ENCODE measurements at places on chromosomes 5 and 9.

GRCh38 chr5:84862132-84862531 lies 477.5 kb upstream of the EDIL3 start:
- DNase-seq: no peak

- no peak for DNase-seq
Observed at GRCh38 chr5:114360816-114361723, 800 bp upstream of the KCNN2 start.

- no peak for DNase-seq
Observed at GRCh38 chr9:89419978-89420394, 77.9 kb downstream of the SEMA4D start.

DNA sequence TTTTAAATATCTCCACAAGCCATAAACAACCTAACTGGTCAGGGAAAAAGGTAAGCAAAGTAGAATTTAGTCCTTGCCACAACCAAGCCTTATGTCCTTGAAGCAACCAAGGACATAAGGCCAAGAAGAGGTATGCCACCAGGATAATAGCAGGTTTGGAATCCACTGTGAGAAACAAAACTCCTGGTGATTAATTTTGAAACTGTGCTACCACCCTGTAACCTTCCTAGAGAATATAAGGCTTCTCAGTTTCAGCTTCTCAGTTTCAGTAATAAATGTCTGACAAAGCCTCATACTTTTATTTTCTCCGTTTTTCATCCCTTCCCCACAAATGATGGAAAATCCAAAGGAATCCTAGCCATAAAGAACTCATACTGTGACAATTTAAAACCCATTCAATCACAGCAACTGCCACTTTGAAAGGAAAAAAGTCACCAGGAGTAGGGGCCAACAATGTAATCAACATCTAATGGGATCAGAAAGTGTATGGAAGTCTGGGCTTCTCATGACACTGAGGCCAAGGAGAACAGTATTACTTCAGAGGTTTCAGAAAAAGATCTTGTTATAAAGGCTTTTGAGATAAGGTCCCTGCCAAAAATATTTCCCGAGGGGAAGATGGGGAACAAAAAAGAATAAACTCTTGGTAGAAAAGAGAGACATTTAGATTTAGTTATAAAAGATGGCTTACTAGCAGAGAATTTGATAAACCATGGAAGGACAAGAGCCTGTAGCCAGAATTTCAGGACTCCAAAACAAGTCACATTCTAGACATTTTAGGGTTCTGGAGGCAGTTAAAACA lies 189.2 kb downstream of the TSSK1B start:
- no peak for DNase-seq

DNA sequence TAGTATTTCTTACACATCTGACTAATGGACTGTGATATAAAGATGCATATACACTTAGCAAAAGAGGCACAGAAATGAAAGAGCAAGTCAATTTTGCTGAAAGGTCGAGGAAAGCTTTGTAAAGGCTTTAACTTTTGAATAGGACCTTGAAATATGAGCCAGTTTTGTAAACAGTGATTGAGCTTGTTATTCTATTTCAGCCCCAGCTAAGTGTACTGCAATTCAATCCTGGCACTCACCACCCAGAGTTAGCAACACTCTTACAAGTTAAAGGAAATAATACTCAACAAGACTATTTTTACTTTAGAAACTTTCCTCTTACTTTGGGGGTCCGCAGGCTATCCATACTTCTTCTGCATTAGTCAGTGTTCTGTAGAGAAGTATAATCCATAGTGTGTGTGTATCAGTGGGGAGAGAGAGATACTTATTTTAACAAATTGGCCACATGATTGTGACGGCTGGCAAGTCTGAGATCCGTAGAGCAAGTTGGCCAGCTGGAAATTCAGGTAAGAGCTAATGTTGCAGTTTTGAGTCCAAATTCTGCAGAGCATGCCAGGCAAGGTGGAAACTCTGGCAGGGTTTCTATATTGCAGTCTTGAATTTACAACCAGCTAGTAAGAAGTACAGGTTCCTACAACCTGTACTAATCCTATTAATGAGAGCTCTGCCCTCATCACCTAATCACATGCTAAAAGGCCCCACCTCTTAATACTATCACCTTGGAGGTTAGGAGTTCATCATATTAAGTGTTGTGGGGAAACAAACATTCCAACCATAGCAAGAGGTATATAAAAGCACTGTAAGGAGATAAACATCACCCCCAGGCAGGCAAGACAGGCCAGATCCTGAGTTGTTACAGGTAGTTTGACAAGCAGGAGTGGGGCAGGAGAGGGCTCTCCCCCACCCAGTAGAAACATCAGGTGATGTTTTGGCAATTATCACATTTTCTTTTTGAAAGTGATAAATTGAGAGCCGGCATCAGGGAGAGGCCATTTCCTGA lies 33.6 kb downstream of the IL7R start:
- DNase-seq: no peak

GRCh38 chr5:157506981-157507780 lies 47.2 kb downstream of the NIPAL4 start:
- DNase-seq: no peak

Data from stimulated activated CD8-positive, alpha-beta memory T cell treated with anti-CD3 and anti-CD28 coated beads, Interleukin-2, amount 100 ng/mL, for 48 hours (primary cell).